Mucosa of gallbladder (tissue), 1 donor: ENCODE measurements at places on chromosomes 7 and 10.

DNA sequence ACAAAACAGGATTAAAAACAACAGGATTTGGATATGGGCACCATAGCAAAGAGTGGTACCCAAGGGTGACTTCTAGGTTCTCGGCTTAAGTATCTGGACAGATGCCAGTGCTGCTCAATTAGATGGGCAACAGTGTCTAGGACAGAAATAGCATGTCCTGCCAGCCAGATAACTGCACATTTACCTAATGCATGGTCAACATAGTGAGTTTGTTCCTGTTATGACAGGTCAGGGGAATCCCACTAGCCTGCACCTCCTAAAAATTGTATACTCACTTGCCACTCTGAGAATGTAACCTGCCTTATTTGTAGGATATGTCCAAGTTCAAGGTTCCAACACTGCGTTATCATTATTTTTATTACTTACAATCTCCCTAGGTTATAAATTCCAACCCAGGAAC is 471.7 kb downstream of the GRM8 start:
- no peak for DNase-seq

GRCh38 chr7:140694592-140694991 is 1.9 kb upstream of the NDUFB2 start:
- DNase-seq, result no peak

DNA sequence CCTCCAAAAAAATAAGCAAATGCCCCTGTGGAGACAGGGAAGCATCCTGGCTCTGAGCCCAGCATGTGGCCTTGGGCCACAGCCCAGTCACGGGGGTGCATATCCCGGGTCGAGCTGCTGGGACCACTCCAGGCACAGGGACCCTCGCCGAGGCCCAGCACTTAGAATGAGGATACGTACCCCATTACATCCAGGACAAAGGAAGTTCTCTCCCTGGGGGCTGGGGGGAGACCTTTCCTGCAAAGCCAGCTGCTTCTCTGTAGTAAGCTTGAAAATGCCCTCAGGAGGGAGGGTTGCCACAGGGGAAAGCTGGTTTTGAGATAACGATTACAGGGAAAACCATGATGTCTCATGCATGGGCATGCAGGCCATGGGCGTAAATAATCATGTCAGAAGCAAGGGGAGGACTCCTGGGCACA is 75.5 kb downstream of the HIPK2 start:
- no peak for DNase-seq

GRCh38 chr7:149154056-149154455 is 6.8 kb downstream of the ZNF398 start:
- no peak for DNase-seq

- DNase-seq, result no peak
Measured at GRCh38 chr7:158396982-158397862, 190.4 kb downstream of the PTPRN2 start.

- DNase-seq, result no peak
Measured at GRCh38 chr7:11630355-11630754, 201.6 kb downstream of the THSD7A start.

DNA sequence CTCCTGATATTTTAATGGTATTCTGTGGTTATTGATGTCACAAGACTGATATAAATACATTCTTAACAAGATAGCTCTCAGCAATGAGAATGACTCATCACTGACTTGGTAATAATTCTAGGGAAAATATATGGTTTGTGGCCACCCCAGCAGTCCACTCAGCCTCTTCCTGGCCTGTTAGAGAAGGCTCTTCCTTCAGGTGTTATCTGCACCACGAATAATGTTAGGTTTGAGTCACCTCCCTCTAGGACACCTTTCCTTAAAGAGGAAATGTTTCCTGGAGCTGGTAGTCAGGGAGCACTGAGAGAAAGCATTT is 163.3 kb downstream of the SVIL start:
- DNase-seq, result no peak

DNA sequence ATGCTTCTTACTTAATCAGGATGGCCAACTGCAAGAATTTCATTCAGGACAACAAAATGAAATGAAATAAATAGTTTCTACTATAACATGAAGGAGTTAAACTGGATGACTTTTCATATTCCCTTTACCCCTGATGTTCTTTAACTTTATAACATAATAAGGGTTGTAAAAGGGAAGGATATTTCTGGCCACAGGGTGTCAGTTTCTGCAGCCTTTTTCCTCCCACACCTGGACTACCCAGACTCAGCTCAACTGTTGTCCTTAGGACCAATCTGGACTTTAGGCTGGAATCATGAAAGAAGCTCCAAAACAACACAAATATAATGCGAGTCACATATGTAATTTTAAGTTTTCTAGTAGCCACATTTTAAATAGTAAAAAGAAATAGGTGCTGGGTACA is 43.4 kb downstream of the PRPS1L1 start:
- DNase-seq, result no peak

GRCh38 chr7:158539711-158540146 is 47.9 kb downstream of the PTPRN2 start:
- DNase-seq, result no peak
